Smooth muscle cell of the umbilical artery (primary cell): ENCODE measurements at places on chromosomes 7 and 10. TPM values are rescaled to one million over a fixed set of nuclear protein-coding genes. Genes with fewer than 3 reads are reported as not detected.

The EFCAB10 gene
- 0.32 TPM in 1 of 2 replicates, not detected in the other for total RNA-seq

The ANXA8L1 gene
- 2.9 and 4.5 TPM in 2 replicates for total RNA-seq

The SFTPD gene
- not detected in 2 replicates for total RNA-seq

The NKX6-2 gene
- not detected in 2 replicates for total RNA-seq

The LLCFC1 gene
- total RNA-seq: not detected in 2 replicates

The MSMB gene
- not detected in 2 replicates for total RNA-seq

The AVL9 gene
- total RNA-seq: 32.4 and 49.2 TPM in 2 replicates

The GNGT1 gene
- not detected in 2 replicates for total RNA-seq

The UCMA gene
- total RNA-seq: not detected in 2 replicates

The ZNF117 gene
- total RNA-seq: 9.5 and 10.7 TPM in 2 replicates

The FGFR2 gene
- 1.8 and 9.2 TPM in 2 replicates for total RNA-seq

The IMPDH1 gene
- total RNA-seq: 58.5 and 114 TPM in 2 replicates

The GPR146 gene
- total RNA-seq: 3.8 and 7.7 TPM in 2 replicates

The MRPS24 gene
- total RNA-seq: 37.0 and 67.1 TPM in 2 replicates

The OPN1SW gene
- total RNA-seq: not detected in 2 replicates

The OR6B1 gene
- not detected in 2 replicates for total RNA-seq

The SLC16A12 gene
- 0.14 TPM in 1 of 2 replicates, not detected in the other for total RNA-seq

The ADAM22 gene
- total RNA-seq: 0.89 and 1.8 TPM in 2 replicates

The DUSP5 gene
- 0.89 and 10.7 TPM in 2 replicates for total RNA-seq

The STEAP1B gene
- total RNA-seq: 1.5 and 11.4 TPM in 2 replicates

The PTCD1 gene
- total RNA-seq: 5.3 and 6.6 TPM in 2 replicates

The JCAD gene
- 51.0 and 91.2 TPM in 2 replicates for total RNA-seq

The GHRHR gene
- total RNA-seq: not detected in 2 replicates

The ASB10 gene
- not detected in 2 replicates for total RNA-seq

The GBX1 gene
- total RNA-seq: not detected in 2 replicates

The CWF19L1 gene
- 20.4 and 24.9 TPM in 2 replicates for total RNA-seq

The ANKRD1 gene
- 6.2 and 56.1 TPM in 2 replicates for total RNA-seq

The CDH23 gene
- under 0.01 TPM in 2 replicates for total RNA-seq

The SYT15 gene
- 0.05 and 0.59 TPM in 2 replicates for total RNA-seq

The ANKRD26 gene
- 10.4 and 11.3 TPM in 2 replicates for total RNA-seq

The TCERG1L gene
- not detected in 2 replicates for total RNA-seq

The PRKCQ gene
- under 0.01 and 0.55 TPM in 2 replicates for total RNA-seq

The REEP3 gene
- total RNA-seq: 49.0 and 64.9 TPM in 2 replicates

The C10orf105 gene
- not detected in 2 replicates for total RNA-seq

The TMEM184A gene
- total RNA-seq: 0.23 TPM in 1 of 2 replicates, not detected in the other

The CDNF gene
- total RNA-seq: 0.51 and 0.59 TPM in 2 replicates

The GTF2IRD2 gene
- total RNA-seq: 4.5 and 4.9 TPM in 2 replicates

The EVX1 gene
- 0.09 TPM in 1 of 2 replicates, not detected in the other for total RNA-seq

The AGK gene
- 23.8 and 35.0 TPM in 2 replicates for total RNA-seq

The IFIT1B gene
- total RNA-seq: not detected in 2 replicates

The SEMA3E gene
- under 0.01 and 0.18 TPM in 2 replicates for total RNA-seq

The MMP21 gene
- under 0.01 TPM in 1 of 2 replicates, not detected in the other for total RNA-seq

The PAX4 gene
- not detected in 2 replicates for total RNA-seq

The SPDYE9 gene
- total RNA-seq: not detected in 2 replicates

The GSDME gene
- total RNA-seq: 62.7 and 85.9 TPM in 2 replicates

The ADD3 gene
- total RNA-seq: 238 and 249 TPM in 2 replicates

The PTER gene
- total RNA-seq: 7.7 and 8.9 TPM in 2 replicates

The RGR gene
- total RNA-seq: not detected in 2 replicates

The ASB13 gene
- 8.6 and 11.6 TPM in 2 replicates for total RNA-seq

The TMEM176B gene
- total RNA-seq: not detected in 2 replicates

The PBLD gene
- 3.9 and 4.7 TPM in 2 replicates for total RNA-seq

The AQP1 gene
- 19.5 and 27.0 TPM in 2 replicates for total RNA-seq

The NKX1-2 gene
- not detected in 2 replicates for total RNA-seq

The KMT2C gene
- total RNA-seq: 29.4 and 43.4 TPM in 2 replicates

The VPS41 gene
- 82.8 and 108 TPM in 2 replicates for total RNA-seq

The GLI3 gene
- total RNA-seq: 7.2 and 7.7 TPM in 2 replicates

The ICA1 gene
- 0.55 and 1.2 TPM in 2 replicates for total RNA-seq
